ENCODE measurements at places on chromosomes 6 and 20. TPM values are rescaled to one million over a fixed set of nuclear protein-coding genes. Genes with fewer than 3 reads are reported as not detected.
A peak's percentile ranks its signal among the peaks of the same experiment; 100 is the strongest.

GRCh38 chr6:89022798-89023197 lies 57.8 kb upstream of the PNRC1 start:
- DNase-seq = no peak
- no peaks in the 10 kb centered on the region for H3K27me3 ChIP-seq
- no peak overlapping the region for H3K4me3 ChIP-seq
- H3K4me1 ChIP-seq = peaks cover 16% of the 10 kb centered on the region
- H3K36me3 ChIP-seq = no peaks in the 10 kb centered on the region

GRCh38 chr6:110476046-110476849 lies at the start of gene SLC22A16:
TSS of gene SLC22A16 (minus strand) at chr6:110476613. CDS start at chr6:110476574, 39 bp downstream.
- H3K4me1 ChIP-seq = no peaks in the 10 kb centered on the region
- H3K36me3 ChIP-seq = no peaks in the 10 kb centered on the region
- peaks cover 27% of the 10 kb centered on the region for H3K27me3 ChIP-seq
- DNase-seq = peak; percentile 62
- peak within 1 kb of the TSS; percentile 6 for H3K27ac ChIP-seq

- DNase-seq = no peak
- peaks cover 11% of the 10 kb centered on the region for H3K4me1 ChIP-seq
- no peaks in the 10 kb centered on the region for H3K27me3 ChIP-seq
- H3K36me3 ChIP-seq = no peaks in the 10 kb centered on the region
These were observed 106.0 kb downstream of the VEGFA start for GRCh38 chr6:43875849-43876572.

Gene DEF6
- 21.5 TPM for total RNA-seq

DNA sequence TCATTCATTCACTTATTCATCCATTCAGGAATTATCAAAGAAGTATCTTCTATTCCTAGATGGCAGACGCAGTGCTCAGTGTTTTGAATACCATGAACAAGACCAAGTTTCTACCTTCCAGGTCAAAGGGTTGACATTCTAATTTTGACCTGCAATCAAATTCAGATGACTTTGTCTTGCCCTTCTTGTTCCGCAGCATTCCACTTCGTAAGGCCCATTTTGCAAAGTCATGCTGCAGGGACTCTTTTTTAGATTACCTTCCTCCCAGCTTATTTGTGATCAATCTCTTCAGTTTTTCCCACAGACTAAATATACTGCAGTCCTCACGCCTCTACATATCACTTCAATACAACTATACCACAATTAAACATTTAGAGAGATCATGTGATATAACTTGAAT lies 7.1 kb upstream of the TAAR1 start:
- H3K4me1 ChIP-seq = no peaks in the 10 kb centered on the region
- no peaks in the 10 kb centered on the region for H3K36me3 ChIP-seq
- no peaks in the 10 kb centered on the region for H3K27me3 ChIP-seq
- no peak overlapping the region for H3K27ac ChIP-seq
- DNase-seq = no peak
- no peak overlapping the region for H3K4me3 ChIP-seq

DNA sequence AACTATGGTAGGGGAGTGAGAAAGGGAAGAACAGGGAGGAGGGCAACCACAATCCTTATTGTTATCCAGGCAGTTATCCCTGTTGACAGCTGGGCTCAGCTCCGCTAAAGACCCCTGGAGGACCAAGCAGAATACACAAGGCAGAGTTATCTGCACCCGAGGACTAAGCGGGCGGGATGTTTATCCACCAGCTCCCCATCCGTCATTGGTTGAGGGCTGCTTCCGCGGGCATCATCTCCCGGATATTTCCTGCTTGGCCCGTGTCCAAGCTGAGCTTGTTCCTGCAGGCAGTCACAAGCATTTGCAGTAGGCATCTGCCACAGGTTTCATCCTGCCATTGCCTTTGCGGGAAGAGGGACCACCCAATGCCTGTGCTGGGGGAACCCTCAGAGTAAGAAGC lies 102.1 kb downstream of the DLGAP4 start:
- H3K4me3 ChIP-seq = no peak overlapping the region
- H3K27ac ChIP-seq = no peak overlapping the region
- no peaks in the 10 kb centered on the region for H3K4me1 ChIP-seq
- DNase-seq = no peak

Gene NFATC2
- total RNA-seq = 6.6 TPM

Gene PRICKLE4
- total RNA-seq = 12.1 TPM

- peak within 1 kb of the TSS; percentile 62 for H3K4me3 ChIP-seq
- no peaks in the 10 kb centered on the region for H3K36me3 ChIP-seq
- peak; percentile 59 for DNase-seq
These were observed at the start of gene ADGRF5 for GRCh38 chr6:46921731-46922130. TSS of gene ADGRF5 (minus strand) at chr6:46921938. CDS start at chr6:46906762, 15,176 bp downstream.

DNA sequence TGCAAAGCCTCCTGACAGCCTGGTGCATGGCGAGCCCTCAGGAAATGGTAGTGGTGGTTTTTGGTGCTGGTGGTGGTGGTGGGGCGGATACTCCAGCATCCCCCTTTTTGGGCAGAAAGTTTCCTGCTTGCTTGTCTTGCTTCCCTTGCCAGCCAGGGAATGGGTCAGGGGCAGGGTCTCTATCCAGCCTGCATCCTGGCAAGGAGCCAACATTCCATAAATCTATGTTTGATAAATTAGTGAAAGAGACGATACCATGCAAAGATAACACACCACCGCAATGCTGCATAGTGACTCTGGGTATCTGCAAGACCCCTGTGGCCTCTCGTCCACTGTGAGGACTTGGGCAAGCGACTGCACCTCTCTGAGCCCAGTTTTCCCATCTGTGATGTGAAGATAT lies 246.2 kb downstream of the LRFN2 start:
- DNase-seq = no peak
- peaks cover 8% of the 10 kb centered on the region for H3K27me3 ChIP-seq
- H3K36me3 ChIP-seq = no peaks in the 10 kb centered on the region
- H3K27ac ChIP-seq = no peak overlapping the region

DNA sequence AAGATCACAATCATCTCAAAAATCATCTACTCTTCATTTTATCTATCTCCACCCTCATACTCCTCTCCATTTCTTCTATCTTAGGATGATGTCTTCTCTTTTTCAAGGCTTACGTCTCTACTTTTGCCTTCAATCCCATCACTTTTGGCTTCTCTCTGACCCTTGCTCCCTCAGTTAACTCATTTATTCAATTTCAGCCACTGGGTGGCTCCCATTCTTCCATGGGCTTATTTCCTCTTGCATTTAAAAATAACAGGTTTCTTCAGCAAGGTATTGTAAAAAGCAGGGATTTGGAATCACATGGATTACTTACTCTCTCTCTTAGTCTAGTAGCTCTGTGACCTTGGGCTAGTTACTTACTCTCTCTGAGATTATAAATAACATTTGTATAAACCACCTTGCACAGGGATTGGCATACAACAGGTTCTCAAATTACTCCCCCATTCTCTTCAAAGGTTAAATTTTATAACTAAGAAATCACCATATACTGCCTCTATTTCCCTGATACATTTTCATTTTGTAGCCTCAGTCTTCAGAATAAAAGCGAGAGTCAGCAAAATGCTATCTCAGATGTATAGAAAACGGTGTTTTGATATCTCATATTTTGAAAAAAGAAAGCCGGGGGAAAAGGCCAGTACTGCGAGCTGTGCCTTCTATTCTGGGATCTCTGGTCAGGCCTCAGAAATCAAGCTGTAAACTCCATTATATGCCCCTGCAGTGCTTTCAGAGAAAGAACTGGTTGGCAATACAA lies 5.5 kb downstream of the ZSCAN12 start:
- no peak overlapping the region for H3K4me3 ChIP-seq
- peaks cover 55% of the 10 kb centered on the region for H3K36me3 ChIP-seq
- no peaks in the 10 kb centered on the region for H3K27me3 ChIP-seq
- peaks cover 25% of the 10 kb centered on the region for H3K4me1 ChIP-seq

GRCh38 chr6:149854532-149854931 lies 9.6 kb downstream of the LRP11 start:
- H3K36me3 ChIP-seq = no peaks in the 10 kb centered on the region
- peak; percentile 70 for DNase-seq
- H3K4me1 ChIP-seq = peaks cover 41% of the 10 kb centered on the region
- no peak overlapping the region for H3K4me3 ChIP-seq

Gene HRH3
- total RNA-seq = not detected

Gene LY6G6C
- total RNA-seq = not detected

DNA sequence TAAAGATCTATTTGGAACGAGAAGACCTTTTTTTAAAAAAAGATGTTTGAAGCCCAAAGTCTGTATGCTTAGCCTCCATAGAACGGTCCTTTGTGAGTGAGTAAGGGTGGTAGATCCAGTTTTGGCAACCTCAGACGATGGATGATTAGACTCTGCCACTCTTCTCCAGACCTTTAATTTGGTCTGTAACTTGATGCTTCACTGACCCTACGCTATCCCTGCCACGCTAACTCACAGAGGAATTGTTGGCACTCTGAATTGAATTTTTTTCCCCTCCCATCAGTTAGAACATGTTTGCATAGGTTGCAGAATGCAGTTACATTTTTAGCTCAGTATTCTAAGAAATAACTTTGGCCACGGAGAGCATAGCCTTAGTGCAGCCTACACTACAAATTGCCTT lies 15.8 kb upstream of the DEK start:
- H3K4me1 ChIP-seq = peaks cover 9% of the 10 kb centered on the region
- H3K36me3 ChIP-seq = no peaks in the 10 kb centered on the region
- no peak overlapping the region for H3K4me3 ChIP-seq
- peaks cover 42% of the 10 kb centered on the region for H3K27me3 ChIP-seq
- H3K27ac ChIP-seq = no peak overlapping the region

DNA sequence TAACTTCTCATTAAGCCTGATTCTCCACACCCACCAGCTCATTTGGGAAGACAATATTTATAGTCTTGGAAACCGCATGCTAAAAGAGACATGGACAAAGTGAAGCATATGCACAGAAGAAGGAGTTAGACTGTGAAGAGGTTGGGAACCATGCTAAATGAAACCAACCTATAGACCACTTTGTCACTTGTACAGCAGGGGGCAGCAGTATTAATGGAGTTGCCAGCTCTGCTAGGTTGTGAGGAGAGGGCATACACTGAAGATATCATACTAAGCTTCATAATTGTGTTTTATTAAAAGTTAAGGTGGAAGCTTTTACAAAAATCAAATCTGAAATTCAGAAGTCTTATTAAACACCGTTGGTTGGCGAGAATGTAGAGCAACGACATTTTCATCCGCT lies 38.3 kb upstream of the HMGCLL1 start:
- no peak overlapping the region for H3K4me3 ChIP-seq
- H3K4me1 ChIP-seq = no peaks in the 10 kb centered on the region
- no peaks in the 10 kb centered on the region for H3K27me3 ChIP-seq
- H3K36me3 ChIP-seq = no peaks in the 10 kb centered on the region
- no peak for DNase-seq

Gene SNX9
- total RNA-seq = 25.0 TPM

Gene ZBTB12
- total RNA-seq = 5.1 TPM

- H3K27ac ChIP-seq = peak overlapping the region; percentile 44
- H3K4me3 ChIP-seq = no peak overlapping the region
- H3K4me1 ChIP-seq = peaks cover 42% of the 10 kb centered on the region
- DNase-seq = no peak
- H3K36me3 ChIP-seq = no peaks in the 10 kb centered on the region
- H3K27me3 ChIP-seq = no peaks in the 10 kb centered on the region
These were observed 23.5 kb downstream of the ILRUN start for GRCh38 chr6:34673064-34673463.

GRCh38 chr20:43955062-43955749 lies 40.6 kb downstream of the TOX2 start:
- no peaks in the 10 kb centered on the region for H3K27me3 ChIP-seq
- H3K27ac ChIP-seq = peak overlapping the region; percentile 64
- H3K4me1 ChIP-seq = peaks cover 63% of the 10 kb centered on the region
- H3K4me3 ChIP-seq = no peak overlapping the region
- no peaks in the 10 kb centered on the region for H3K36me3 ChIP-seq

Gene ADGRB3
- total RNA-seq = 2.3 TPM

- H3K4me3 ChIP-seq = peak overlapping the region; percentile 47
- H3K4me1 ChIP-seq = peaks cover 38% of the 10 kb centered on the region
- peaks cover 17% of the 10 kb centered on the region for H3K36me3 ChIP-seq
- no peak for DNase-seq
These were observed 844 bp downstream of the TAGAP start for GRCh38 chr6:159043947-159044346.

GRCh38 chr6:159876242-159876641 lies 14.5 kb upstream of the MAS1 start:
- H3K4me3 ChIP-seq = no peak overlapping the region
- no peaks in the 10 kb centered on the region for H3K27me3 ChIP-seq
- H3K4me1 ChIP-seq = peaks cover 5% of the 10 kb centered on the region

GRCh38 chr6:96649926-96650325 lies 87.0 kb downstream of the FHL5 start:
- H3K27ac ChIP-seq = no peak overlapping the region
- H3K27me3 ChIP-seq = no peaks in the 10 kb centered on the region
- no peak overlapping the region for H3K4me3 ChIP-seq
- no peak for DNase-seq
- H3K36me3 ChIP-seq = no peaks in the 10 kb centered on the region

DNA sequence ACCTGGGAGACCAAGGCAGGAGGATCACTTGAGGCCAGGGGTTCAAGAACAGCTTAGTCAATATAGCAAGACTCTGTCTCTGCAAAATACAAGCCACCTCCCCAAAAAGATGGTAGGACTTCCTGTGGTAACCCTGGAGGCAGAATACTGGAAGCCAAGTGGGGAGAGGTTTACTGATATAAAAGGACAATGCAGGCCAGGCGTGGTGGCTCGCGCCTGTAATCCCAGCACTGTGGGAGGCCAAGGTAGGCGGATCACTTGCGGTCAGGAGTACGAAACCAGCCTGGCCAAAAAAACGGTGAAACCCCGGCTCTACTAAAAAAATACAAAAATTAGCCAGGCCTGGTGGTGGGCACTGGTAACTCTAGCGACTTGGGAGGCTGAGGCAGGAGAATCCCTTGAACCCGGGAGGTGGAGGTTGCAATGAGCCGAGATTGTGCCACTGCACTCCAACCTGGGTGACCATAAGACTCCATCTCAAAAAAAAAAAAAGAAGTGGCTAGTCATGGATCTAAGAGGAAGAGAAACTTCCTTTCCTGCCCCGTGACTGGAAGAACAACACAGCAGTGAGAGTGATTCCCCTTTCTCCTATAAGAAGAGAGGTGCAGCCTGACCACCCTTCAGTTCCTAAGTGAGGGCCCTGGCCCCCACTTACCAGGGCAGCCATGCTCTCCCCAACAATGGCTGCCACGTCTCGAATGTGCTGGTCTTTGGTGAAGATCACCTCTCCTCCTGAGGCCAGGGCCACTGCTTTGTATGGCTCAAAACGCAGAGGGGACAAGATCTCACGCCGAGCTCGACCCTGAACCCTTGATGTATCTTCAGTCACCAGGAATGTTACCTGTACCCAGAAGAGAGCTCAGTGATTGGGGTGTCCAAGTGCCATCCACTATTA lies 6.2 kb downstream of the SAPCD1 start:
- peak overlapping the region; percentile 36 for H3K27ac ChIP-seq
- H3K27me3 ChIP-seq = no peaks in the 10 kb centered on the region
- no peak for DNase-seq
- H3K4me3 ChIP-seq = no peak overlapping the region
- H3K36me3 ChIP-seq = no peaks in the 10 kb centered on the region
- H3K4me1 ChIP-seq = peaks cover 17% of the 10 kb centered on the region

GRCh38 chr6:44010411-44011349 lies 116.6 kb downstream of the MRPL14 start:
- no peak overlapping the region for H3K4me3 ChIP-seq
- no peaks in the 10 kb centered on the region for H3K27me3 ChIP-seq
- H3K36me3 ChIP-seq = no peaks in the 10 kb centered on the region
- H3K27ac ChIP-seq = no peak overlapping the region
- DNase-seq = no peak

All from lower lobe of right lung (tissue), 2 donors.